GOT3 (cell line): ENCODE measurements at places on chromosomes 2 and 18.

DNA sequence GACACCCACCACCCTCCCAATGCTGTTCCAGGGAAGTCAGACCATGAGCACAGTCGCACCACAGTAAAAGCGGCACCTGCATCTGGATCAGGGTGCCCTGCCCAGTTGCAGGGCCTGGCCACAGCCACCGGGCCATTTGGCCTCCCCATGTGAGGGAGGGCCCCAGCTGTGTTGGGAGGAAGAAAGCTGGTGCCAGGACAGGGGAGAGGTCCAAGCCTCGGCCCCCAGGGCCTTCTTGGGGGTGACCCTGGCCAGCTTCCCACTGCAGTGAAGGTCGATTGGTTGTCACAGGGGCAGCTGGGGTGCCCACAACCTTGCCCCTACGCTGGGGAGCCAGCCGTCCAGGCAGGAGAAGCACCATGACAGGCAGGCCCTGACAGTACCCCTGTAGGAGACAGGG is 183.2 kb upstream of the RAB6C start:
- DNase-seq: no peak

GRCh38 chr2:60385648-60386047 is 167.8 kb downstream of the BCL11A start:
- DNase-seq: no peak

DNA sequence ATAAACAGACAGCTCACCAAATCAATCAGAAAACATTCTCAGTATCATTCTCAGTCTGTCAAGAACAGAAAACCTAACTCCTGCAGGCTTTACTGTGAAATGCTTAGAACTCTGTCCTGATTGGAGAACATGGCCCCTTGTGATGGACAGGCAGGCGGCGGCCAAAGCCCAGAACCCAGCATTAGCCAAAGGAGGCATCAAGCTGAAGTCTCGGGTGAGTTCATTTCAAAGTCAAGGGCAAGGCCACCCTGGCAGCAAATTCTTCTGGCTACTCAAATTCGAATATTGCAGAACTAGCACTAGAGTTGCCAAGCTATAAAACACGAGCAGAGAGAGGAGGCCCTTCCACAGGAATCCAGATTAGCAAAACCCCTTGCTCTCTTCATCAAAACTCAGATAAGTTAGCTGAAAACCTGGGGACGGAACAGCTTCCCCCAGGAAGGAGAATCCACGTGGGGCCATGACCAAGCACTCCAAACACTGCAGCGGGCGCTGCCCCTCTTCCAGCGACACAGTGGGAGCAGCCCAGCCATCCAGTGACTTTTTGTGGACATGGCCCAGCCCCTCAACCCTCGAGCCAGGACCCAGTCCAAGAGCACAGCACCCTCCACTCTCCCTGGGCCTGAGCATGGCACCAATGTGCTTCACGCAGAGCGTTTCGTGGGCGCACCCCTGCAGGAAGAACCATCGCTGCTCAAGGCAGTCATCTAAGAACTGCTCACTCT is 98.6 kb downstream of the HDAC4 start:
- DNase-seq: no peak

DNA sequence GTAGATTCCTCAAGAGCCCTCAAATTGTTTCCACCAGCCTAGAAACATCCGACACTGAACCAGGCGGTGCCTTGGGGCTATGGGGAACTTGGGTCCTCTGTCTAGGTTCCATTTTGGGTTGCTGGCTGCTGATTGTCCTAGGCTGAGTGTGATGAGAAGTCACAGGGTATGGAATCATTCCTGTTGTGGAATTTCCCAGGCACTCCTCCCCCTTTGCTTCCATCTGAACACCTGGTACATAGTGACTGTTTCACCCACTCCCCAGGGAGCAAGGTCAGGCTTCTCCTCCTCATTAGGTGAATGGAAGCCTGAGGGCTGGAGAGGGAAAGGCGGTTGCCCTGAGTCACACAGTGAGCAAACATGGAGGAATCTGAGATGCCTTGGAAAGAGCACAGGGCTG is 4.5 kb downstream of the KIF3C start:
- no peak for DNase-seq

DNA sequence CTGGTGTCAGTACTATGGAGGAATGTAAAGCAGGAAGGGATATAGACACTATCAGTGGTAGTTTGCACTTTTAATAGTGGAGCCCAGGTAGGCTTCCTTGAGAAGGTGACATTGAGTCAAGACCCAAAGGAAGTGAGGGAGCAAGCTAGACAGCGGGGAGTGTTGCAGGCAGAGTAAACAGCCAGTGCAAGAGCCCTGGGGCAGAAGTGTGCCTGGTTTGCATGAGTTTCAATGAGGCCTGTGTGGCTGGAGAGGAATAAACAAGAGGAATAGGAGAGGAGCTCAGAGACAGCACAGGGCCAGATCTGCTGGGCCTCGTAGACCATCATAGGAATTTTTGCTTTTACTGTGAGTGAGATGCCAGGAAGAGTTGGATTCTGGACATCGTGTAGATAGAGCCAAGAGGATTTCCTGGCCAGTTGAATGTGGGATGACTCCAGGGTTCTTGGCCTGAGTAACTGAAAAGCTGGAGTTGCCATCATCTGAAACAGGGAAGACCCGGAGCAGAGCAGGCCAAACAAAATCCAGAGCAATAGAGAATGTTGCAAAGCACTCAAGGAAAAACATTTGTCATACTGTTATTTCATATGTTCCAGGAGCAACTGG is 102.5 kb downstream of the SP3 start:
- DNase-seq: no peak

GRCh38 chr18:75276818-75277609 is 66.4 kb downstream of the TSHZ1 start:
- no peak for DNase-seq

- no peak for DNase-seq
Observed at GRCh38 chr2:10646153-10646552, 43.6 kb downstream of the NOL10 start.

DNA sequence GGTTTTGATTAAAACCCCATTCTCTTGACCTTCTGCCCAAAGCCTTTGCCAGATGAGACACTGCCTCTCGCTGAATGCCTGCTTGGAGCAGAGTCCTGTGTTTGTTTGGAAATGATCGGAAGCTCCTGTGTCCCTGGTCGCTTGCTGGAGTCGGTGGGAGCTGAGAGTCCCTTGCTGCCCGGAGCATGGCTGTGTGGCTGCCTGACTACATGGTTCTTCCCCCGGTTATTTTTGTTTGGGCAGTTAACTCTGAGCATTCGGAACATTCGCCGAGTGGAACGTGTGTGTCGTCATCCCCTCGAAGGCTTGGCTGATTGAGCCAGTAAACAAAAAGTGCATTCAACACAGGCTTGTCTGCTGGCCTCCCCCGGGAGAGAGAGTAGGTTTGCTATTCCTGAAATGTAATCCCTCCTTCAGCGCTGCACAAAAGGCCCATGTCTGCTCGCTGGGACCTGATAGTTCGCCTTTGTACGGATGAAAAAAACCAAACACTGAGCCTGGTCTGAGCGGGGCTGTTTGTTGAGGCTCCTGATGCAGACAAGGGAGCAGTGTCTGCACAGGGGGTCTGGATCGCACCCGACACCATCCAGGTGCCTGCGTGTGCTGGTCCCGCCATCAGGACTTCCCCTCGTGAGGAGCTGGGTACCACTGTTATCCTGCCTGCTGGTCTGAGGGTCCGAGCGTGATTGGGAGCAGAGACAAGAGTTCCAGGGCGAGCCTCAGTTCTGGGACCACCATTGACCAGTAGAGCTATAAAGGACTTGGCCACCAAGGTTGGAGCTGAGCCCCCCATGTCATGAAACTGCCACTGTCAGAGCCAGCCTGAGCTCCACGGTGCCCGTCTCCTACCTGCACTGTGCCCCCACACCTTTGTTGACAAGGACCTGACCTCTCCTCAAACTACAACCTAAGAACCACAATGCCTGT is 83.8 kb downstream of the AGAP1 start:
- no peak for DNase-seq

DNA sequence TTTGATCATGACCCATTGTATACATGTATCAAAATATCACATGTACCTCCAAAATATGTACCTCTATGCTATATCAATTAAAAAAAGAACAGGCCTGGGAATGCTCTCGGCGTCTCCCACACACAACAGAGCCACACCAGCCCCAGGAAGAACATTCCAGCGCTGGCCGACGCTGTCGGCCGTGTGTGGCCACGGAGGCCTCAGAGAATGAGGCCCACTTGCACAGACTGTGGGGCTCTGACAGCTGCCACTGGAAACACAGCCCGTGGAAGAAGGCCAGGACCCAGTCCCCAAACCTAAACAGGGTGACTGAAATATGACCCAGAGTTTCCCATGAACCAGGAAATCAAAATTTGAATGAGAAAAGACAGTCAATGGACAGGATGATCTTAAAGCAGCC is 69.7 kb downstream of the EIPR1 start:
- DNase-seq: no peak

DNA sequence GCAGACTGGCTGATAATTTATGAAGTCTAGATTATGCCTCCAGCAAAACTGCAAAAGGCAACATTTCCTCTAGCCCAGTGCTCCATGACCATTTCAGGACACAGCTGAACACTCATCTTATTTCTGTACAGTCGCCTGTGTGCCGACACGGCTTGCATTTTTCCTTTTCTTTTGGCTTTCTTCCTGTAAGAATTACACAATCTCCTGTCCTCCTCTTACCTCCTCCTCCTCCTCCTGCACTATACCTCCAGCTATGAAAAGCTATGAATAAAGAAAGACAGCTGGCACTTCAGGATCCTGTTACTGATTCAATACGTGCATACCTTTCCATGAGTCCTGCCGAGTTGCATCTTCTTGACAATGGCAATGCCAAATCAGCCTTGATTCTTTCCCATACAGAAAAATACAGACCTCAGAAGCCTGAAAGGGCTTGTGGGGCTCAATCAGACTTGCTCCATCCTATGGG is 32.2 kb upstream of the TRIB2 start:
- no peak for DNase-seq

DNA sequence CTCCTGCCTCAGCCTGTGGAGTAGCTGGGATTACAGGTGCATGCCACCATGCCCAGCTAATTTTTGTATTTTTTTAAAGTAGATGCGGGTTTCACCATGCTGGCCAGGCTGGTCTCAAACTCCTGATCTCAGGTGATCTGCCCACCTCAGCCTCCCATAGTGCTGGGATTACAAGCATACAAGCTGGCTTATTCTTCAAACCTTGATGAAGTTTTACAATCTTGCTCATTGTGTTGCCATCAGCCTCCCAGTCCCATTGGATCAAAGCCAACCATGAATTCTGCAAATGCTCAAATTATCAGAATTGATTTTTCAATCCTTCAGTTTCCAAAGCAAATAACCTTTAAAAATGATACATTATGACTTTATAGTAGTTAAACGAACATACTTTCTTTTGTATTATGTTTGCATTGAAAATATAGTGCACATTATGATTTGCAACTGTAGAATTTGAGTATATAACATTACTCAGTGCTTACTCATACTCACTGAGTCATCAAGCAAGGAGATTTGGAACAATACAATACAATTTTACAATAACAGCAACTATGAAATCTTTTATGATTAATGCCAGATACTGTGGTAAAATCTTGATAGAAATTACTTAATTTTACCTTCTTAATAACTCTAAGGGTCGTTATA is 1491.9 kb upstream of the CELF4 start:
- no peak for DNase-seq

- no peak for DNase-seq
Observed at GRCh38 chr2:171852366-171852888, 41.6 kb downstream of the SLC25A12 start.

DNA sequence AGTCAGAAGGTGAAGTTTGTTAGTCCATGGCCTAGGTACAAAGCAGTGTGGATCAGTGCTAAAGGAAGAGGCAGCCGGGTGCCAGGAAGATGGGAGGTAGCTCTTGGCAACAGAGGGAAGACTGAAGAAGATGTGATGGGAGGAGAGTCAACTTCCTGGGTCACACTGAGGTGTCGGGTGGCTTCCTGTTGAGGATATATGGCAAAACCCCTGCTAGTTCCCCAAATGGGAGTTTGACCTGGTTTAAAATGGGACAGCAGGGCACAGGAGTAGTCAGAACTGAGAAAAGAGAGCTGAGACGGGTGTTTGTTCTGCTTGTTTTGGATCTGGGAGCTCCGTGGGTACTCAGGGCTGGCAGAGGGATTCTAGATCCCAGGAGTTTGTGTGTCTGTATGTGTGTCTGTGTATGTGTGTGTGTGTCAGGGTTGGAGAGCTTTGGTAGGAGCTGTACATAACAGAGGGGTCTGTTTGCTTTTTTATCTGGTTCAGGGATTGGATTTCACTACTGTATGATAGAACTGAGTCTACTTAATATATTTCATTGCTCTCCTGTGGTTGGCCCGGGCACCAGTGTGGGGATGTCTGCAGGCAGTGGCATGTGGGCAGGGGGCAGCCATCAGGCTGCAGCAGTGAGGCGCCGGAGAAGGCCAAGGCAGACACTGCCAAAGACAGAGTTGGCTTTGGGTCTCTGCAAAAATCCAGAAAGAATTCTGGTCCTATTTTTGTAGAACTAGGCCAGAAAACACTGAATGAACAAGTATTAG is 17.1 kb downstream of the MXD1 start:
- no peak for DNase-seq

DNA sequence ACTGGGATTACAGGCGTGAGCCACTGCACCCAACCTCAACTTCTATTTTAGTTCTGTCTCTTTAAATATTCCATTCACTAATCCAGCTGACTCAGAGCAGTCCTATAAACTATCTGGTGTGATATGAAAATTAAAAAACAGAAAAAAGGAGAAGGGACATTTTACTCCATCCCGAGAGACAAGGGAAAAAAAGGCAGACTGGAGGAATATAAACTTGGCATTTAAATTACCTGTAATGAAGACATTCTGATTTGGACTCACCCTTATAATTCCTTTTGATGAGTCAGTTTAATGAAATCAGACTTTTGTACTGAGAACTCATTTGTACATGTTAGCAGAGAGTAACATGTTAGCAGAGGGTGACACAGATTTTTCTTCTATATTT is 74.8 kb upstream of the RIOK3 start:
- no peak for DNase-seq

- no peak for DNase-seq
Observed at GRCh38 chr2:10041711-10042110, 1.6 kb upstream of the KLF11 start.

DNA sequence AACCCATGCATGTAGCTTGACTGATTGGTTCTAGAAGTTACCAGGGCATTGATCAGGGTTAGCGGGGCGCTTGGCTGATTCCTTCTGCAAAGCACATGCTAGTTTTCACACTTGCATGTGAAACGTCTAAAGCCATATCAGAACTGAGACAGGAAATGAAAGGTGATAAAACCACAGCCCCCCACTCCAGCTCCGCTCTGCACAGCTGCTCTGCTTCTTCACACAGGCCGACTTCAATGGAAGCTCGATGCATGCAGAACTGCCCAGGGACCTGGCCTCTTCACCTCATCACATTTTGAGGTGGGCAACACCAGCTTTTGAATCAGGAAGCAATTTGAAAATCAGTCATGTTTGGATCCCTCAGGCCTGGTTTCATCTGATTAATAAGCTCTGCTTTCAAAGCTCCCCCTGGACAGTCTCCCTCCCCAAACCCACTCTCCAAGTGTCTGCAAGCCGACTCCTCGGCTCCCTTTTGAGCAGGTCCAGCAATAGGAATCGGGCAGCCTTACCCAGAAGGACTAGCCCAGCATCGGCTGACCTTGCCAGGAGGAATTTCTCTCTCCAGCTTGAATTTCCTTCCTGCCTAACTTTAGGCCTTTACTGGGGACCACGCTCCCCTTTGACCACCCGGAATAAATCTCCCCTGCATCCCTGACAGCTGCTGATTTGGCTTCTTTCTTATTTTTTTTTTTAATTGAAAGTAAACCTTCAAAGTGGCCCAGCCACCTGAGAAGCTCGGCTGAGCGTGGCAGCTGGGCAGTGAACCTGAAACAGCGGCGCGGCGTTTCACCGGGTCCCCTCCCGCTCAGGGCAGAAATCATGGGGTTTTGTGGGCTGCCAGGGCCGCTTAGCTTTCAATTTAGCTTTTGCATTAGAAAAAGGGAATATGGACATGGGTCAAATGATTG is 31.7 kb downstream of the HRH4 start:
- DNase-seq: no peak

GRCh38 chr2:105486762-105487141 is 87.9 kb upstream of the FHL2 start:
- DNase-seq: no peak
